ENCODE measurements at places on chromosomes 3 and 15.

DNA sequence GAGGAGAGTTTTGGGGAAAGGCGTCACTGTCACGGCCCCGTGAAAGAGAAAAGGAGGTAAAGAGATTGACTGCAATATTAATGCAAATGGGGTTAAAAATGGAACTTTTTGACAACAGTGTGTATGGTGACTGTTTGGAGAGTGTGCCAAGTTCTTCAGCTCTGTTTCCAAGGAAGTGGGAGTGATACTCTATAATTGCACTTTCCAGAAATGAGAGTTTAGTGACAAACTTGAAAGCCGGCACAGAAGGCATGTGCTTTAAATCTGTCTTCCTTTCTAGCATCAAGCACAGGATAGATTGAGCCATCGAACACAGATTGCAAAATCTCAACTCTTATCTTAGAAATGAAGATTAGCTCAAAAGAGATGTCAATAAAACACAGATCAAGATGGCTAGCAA is 51.9 kb upstream of the SNRPA1 start:
- no peak overlapping the region for H3K4me3 ChIP-seq
- no peak for DNase-seq
- H3K27me3 ChIP-seq = peaks cover 9% of the 10 kb centered on the region
- no peaks in the 10 kb centered on the region for H3K36me3 ChIP-seq

DNA sequence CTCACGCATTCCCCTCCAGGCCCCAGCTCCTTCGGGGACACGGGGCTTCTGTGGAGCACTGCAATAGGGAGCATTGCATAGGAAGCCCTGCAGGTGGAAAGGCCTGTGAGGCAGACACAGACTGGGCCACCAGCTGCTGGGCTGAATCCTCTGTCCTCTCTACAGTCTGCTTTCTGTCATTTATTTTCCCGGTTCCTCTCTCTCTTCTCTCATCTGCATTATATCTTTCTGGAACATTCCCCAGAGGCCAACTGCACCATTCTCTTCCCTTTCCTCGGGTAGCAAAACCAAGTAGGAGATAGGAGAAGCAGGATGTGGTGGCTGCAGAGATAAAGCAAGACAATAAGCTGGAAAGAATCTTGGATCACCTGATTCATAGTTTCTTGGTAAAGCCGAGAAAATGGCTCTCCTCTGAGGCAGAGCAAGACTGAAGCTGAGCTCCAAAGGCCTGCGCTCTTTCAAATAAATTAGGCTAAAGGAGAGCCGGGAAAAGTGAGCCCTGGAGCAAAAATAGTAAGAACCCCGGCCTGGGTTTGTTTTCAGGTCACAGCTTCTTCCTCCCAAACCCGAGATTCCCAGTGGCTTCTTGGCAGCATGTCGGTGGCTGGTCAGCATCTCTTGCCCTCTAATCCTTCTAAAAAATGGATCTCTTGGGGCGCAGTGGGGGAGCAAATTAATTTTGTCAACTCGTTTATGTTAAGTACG is 5.3 kb downstream of the TM4SF4 start:
- no peak overlapping the region for H3K4me3 ChIP-seq
- no peak overlapping the region for H3K27ac ChIP-seq
- DNase-seq = no peak
- H3K4me1 ChIP-seq = no peaks in the 10 kb centered on the region

DNA sequence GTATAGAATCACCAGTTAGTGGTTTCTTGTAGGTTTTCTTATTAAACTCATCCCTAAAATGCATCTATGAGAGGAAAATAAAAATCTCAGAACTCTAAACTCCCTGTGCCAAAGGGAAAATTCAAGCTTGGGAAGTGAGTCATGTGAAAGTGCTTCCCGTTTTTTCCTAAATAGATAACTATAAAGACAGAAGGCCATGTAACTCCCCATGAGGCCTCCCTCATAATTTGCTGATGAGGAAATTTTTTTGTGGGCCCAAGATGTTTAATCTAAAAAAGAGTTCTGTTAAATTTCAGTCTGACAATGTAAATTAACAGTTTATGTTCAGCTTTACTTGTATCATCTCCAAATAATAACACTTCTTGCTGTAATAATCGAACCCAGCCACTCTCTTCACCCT is 1273.9 kb downstream of the OTOL1 start:
- no peak for DNase-seq
- H3K36me3 ChIP-seq = no peaks in the 10 kb centered on the region
- H3K27ac ChIP-seq = no peak overlapping the region
- no peaks in the 10 kb centered on the region for H3K27me3 ChIP-seq
- no peak overlapping the region for H3K4me3 ChIP-seq

DNA sequence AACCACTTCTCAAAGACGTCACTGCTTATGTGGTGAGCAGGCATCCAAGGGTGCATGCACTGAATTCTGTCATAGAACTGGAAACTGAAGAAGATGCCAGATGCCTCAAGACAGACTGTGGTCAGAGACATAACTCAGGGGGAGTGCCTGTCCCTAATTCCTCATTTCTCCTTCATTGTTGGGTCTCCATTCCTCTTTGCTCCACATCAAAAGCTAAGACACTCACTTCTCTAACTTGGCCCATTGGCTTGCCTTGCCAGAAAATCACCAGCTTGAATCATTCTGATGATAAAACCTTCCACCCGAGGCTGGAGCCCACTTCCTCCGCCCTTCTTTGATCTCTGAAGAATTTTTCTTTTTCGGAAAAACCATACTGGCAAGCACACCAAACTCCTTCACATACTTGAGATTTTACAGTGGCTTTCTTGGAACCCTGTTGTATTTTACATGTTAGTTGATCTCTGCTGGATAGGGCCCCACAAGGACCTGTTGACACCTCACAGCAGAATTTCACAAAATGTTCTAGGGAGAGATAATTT is 69.9 kb downstream of the COL8A1 start:
- peaks cover 8% of the 10 kb centered on the region for H3K27me3 ChIP-seq
- no peaks in the 10 kb centered on the region for H3K4me1 ChIP-seq
- DNase-seq = no peak

DNA sequence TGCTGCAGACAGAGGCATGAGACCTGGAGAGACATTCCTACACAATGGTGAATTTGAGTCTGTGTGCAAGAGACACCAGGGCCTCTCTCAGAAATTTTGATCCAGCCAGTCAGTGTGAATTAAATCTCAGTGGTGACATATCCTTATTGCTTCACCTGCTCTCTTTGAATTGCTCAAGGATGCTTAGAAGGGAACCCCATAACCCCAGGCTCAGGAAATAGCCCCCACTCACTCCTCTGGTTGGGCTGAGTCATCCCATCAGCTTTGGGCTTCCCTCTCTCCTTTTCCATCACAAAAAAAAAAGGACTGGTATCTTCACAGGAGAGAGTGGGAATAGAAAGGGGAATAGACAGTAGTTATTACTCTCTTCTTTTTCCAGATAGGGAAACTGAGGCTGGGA is 33.0 kb upstream of the LARS2 start:
- H3K4me1 ChIP-seq = no peaks in the 10 kb centered on the region
- no peak overlapping the region for H3K27ac ChIP-seq
- no peak for DNase-seq
- H3K27me3 ChIP-seq = peaks cover 24% of the 10 kb centered on the region
- no peak overlapping the region for H3K4me3 ChIP-seq
- H3K36me3 ChIP-seq = no peaks in the 10 kb centered on the region

DNA sequence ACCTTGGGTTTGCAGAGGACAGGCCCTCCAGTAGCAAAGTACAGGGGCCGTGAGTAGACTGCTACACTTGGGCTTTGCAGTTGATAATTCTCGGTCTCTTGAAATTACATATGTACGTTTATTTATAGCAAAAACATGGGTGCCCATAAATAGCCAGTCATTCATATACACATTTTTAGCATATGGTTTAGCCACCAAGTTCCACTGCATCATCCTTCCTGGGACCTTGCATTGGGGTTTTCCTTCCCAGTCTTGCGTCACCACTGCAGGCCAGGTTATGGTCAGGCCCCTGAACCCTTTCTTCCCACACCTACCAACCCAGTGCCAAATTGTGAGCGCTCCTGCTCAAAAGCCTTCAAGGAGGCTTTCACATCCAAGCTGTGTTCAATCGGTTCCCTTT is 12.7 kb downstream of the KLHL25 start:
- H3K36me3 ChIP-seq = no peaks in the 10 kb centered on the region
- no peak overlapping the region for H3K27ac ChIP-seq
- H3K4me1 ChIP-seq = peaks cover 51% of the 10 kb centered on the region
- DNase-seq = no peak
- no peak overlapping the region for H3K4me3 ChIP-seq
- H3K27me3 ChIP-seq = no peaks in the 10 kb centered on the region

- peaks cover 16% of the 10 kb centered on the region for H3K4me1 ChIP-seq
- no peaks in the 10 kb centered on the region for H3K27me3 ChIP-seq
- DNase-seq = no peak
- no peak overlapping the region for H3K4me3 ChIP-seq
- H3K36me3 ChIP-seq = peaks cover 59% of the 10 kb centered on the region
- no peak overlapping the region for H3K27ac ChIP-seq
These were observed 58.5 kb downstream of the DCUN1D1 start for GRCh38 chr3:182921665-182922355.

DNA sequence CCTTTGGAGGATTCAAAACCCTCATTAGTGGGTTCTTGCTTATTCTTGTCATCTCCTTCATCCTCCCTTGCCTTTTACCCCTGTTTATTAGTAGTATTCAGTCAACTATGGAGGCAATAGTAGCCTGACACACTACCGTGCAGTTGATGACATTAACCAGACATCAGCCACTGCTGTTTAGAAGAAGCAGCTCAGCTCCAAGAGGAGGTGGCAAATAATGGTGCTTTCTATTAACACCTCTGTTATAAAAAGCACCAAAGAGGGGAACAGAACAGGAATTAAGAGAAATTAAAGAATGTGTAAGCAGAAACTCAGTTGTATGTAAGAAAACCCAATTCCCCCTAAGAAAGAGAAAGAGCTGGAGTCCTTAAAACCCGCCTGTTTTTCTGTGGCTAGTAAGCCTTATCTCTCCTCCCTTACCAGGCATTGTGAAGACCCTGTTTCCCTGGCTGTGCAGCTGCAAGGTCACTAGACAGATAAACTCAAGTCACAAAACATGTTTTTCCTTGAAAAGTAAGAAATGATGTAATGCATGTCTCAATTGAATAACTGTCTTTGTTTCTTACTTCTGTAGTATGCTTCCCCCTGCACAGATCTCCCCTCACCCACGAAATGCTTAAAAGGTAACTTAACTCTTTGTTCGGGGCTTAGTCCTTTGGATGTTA is 21.2 kb downstream of the CCR4 start:
- no peak overlapping the region for H3K27ac ChIP-seq
- no peak overlapping the region for H3K4me3 ChIP-seq
- H3K4me1 ChIP-seq = peaks cover 35% of the 10 kb centered on the region
- no peaks in the 10 kb centered on the region for H3K36me3 ChIP-seq
- DNase-seq = no peak

GRCh38 chr3:45273681-45274515 is 47.8 kb upstream of the TMEM158 start:
- no peak overlapping the region for H3K27ac ChIP-seq
- H3K4me1 ChIP-seq = no peaks in the 10 kb centered on the region
- no peak overlapping the region for H3K4me3 ChIP-seq
- no peak for DNase-seq

GRCh38 chr3:81095956-81096355 is 665.5 kb downstream of the GBE1 start:
- H3K4me1 ChIP-seq = no peaks in the 10 kb centered on the region
- H3K36me3 ChIP-seq = no peaks in the 10 kb centered on the region
- H3K27ac ChIP-seq = no peak overlapping the region
- no peak for DNase-seq
- no peak overlapping the region for H3K4me3 ChIP-seq

- peaks cover 35% of the 10 kb centered on the region for H3K36me3 ChIP-seq
- peaks cover 85% of the 10 kb centered on the region for H3K4me1 ChIP-seq
- H3K27ac ChIP-seq = no peak overlapping the region
These were observed 5.2 kb downstream of the EXOSC7 start for GRCh38 chr3:44981220-44981619.

DNA sequence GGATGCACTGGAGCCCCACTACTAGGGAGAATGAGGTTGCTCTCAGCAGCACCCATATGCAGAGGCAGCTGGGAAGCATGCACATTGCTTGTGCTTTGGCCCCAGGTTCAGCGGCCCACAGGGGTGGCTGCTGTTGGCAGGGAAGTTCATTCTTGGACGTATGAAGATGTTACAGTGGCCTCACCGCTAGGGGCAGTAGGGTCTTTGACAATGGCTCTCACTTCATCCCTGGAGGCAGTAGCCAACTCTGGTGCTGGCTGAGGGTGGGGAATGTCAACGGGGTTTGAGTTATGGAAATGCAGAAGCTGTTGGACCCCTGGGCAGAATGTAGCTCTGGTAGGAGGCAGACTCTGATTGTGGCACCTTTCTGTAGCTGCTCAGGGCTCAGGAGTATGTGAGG is 279.9 kb downstream of the SCAPER start:
- no peaks in the 10 kb centered on the region for H3K36me3 ChIP-seq
- no peaks in the 10 kb centered on the region for H3K4me1 ChIP-seq
- H3K27ac ChIP-seq = no peak overlapping the region
- no peak for DNase-seq
- no peak overlapping the region for H3K4me3 ChIP-seq
- no peaks in the 10 kb centered on the region for H3K27me3 ChIP-seq
